Hippocampal formation (tissue), 2 donors: ENCODE measurements at places on chromosomes 3 and 15.

DNA sequence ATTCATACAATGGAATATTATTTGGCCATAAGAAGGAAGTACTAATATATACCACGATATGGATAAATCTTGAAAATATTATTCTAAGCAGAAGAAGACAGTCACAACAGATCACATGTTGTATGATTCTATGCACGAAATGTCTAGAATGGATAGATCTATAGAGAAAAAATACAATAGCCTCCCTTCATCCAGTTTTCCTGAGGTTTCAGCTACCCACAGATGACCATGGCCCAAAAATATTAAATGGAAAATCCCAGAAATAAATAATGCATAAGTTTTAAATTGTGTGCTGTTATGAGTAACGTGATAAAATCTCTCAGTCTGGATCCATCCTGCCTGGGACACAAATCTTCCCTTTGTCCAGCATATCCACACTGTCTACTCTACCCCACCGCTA lies 162.2 kb upstream of the ST8SIA2 start:
- no peak for DNase-seq

- no peak for DNase-seq
Observed at GRCh38 chr15:77335298-77335697, 84.6 kb downstream of the PEAK1 start.

GRCh38 chr3:8497582-8497981 lies 4.0 kb upstream of the LMCD1 start:
- DNase-seq, result no peak

DNA sequence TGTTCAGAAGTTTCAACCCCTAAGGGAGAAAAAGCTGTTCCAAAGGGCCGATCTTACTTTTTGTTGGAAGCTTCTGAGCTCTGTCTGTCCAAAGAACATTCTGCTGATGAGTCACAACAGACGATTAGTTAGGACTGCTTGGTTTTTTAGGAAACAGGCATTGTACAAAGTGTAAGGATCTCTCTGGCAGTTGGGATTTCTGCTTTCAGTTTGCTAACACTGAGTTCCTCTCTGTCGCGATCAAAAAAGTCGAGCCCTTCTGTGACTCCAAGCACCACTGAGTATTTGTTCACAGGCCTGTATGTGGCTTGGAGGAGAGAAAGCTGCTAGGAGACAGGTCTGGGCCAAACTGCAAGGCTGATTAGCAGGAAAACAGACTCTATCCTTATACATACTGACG lies 91.8 kb upstream of the PFN2 start:
- no peak for DNase-seq

DNA sequence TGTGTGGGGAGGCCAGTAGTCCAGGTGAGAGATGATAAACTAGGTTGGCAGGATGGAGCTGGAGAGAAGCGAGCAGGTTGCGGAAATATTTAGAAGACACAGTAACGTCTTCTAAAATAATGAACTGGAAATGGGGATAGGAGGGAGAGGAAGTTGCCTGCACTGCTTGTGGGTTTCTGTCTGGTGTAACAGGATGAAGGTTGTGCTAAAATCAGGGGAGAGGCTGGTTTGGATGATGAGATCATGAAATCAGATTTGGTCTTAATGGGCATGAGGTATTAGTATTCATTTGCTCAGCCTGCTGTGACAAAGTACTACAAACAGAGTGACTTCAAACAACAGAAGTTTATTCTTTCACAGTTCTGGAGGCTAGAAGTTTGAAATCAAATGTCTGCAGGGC lies 32.1 kb upstream of the TNFAIP8L3 start:
- DNase-seq, result no peak

- no peak for DNase-seq
Observed at GRCh38 chr3:105387122-105387751, 20.5 kb downstream of the ALCAM start.

GRCh38 chr3:16890597-16891333 lies 6.0 kb downstream of the PLCL2 start:
- no peak for DNase-seq

DNA sequence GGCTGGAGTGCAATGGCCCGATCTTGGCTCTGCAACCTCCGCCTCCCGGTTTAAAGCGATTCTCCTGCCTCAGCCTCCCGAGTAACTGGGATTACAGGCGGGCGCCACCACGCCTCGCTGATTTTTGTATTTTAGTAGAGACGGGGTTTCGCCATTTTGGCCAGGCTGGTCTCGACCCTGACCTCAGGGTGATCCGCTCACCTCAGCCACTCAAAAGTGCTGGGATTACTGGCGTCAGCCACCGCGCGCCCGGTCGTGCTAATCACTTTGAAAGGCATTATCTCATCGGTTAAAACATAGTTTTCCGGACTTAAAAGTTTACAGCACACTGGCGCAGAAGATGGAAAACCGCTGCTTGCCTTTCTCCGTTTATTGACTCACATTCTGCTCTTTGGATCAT lies 27.6 kb upstream of the MTHFS start:
- no peak for DNase-seq

DNA sequence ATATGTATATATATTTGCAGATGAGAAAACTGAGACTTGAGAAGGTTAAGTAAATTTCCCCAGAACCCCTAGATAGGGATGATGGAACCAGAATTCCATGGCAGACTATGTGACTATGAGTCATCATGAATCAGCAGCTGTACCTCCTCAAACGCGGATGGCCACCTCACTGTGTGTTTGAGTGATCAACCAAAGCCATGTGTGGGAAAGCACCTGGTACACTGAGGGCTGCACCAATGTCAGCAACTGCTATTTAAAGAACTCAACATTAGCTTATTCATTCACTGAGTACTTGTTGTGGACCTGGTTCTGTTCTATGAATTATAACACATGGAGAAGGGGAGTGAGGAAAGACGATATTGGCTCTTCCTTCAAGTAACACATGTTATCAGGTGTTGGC lies 377.0 kb downstream of the GAP43 start:
- DNase-seq, result no peak

DNA sequence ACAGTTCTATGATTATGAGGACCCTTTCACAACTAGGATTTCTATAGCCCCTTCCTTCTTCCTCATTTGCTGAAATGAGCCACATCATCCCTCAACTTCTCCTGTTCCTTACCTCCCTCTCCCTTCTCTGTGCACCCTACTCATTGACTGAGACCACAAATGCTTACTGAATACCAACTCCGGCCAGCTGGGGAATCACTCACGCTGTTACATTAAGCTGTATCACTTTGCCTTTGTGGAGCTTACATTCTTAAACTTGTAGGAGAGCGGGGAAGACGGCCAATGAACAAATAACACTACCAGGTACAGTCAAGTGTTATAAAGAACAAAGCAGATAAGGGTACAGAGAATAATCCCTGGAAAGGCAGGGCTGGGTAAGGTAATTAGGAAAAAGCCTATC lies 5.7 kb downstream of the SUCLG2 start:
- no peak for DNase-seq

GRCh38 chr3:48433472-48434118 lies 3.7 kb upstream of the PLXNB1 start:
- DNase-seq, result no peak

DNA sequence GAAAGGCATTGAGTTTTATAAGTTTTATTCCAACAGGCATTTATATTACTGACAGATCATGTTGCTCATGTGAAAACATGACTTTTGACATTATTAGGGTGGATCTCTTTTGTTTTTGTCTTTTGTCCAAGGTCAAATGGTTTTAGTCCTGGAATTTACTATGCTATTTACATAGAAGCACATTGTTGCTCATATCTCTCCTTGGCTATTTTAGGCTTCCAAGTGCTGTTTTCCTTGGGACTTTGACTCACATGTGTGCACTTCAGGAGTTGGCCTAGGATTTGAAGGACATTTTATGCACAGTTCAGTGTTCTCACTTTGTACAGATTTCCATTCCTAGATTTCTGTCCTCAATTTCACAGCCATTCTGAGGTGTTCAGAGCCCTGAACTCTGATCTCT lies 225.7 kb downstream of the PYDC2 start:
- no peak for DNase-seq

DNA sequence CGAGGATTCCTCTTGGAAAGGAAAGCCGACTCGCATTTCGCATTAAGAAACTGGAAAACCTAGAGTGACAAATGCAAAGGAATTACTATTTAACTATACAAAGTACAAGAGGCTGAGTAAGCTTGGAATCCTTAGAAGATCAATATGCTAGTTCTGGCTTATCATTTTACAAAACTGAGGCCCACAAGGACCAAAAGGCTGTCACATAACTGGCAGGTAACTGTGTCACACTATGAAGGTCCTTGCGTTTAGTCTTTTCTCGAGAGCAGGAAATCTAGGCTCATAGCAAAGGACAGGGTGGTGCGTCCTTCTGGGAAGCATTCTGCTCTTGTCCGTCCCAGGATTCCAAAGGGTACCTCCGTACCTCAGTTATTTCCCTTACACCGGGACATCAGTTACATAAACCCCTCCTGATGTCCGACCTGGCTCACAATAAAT lies 629 bp downstream of the RPL24 start:
- DNase-seq, result no peak

- no peak for DNase-seq
Observed at GRCh38 chr3:84680700-84681099, 278.1 kb upstream of the CADM2 start.
